NCI-H2081 (cell line): ENCODE measurements at places on chromosomes 12 and 14.

- DNase-seq: no peak
Measured at GRCh38 chr12:110861729-110862128, 14.9 kb downstream of the CCDC63 start.

- DNase-seq: no peak
Measured at GRCh38 chr14:50882932-50883826, 11.3 kb downstream of the ABHD12B start.

DNA sequence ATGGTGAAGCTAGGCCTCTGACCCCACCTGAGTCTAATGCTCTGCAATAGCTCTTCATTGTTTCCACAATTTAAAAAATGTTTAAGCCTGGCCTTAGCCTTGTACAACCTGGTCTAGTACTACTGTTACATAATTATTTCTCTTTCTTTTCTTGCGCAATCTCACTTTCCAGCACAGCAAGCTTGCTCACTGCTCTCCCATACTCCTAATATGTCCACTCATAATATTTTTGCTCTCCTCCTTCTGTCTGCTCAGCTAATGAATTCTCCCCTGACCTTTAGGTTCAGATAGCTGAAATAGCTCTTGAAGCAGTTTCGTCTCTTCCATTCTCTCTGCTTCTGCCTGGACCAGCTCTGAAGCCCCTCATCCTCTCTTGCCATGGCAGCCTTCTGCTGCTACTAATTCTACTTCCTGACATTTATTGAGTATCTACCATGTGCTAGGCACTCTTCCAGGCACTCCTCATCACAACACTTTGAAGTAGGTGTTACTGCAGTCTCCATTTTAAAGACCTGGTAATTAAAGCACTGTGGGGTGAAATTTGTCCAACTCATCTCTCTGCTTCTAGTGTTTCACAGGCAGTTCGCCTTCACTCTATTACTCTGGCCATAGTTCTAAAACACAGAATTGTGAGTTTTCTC is 2.8 kb upstream of the SLC48A1 start:
- DNase-seq: no peak

GRCh38 chr14:20412411-20412810 is 890 bp downstream of the TEP1 start:
- DNase-seq: no peak

GRCh38 chr14:51507906-51508511 is 143.7 kb upstream of the FRMD6 start:
- DNase-seq: peak; percentile 83
